Panc1 (cell line): ENCODE measurements at places on chromosomes 2 and 18.

GRCh38 chr18:74510770-74511095 lies 14.6 kb downstream of the CNDP2 start:
- no peak for DNase-seq

DNA sequence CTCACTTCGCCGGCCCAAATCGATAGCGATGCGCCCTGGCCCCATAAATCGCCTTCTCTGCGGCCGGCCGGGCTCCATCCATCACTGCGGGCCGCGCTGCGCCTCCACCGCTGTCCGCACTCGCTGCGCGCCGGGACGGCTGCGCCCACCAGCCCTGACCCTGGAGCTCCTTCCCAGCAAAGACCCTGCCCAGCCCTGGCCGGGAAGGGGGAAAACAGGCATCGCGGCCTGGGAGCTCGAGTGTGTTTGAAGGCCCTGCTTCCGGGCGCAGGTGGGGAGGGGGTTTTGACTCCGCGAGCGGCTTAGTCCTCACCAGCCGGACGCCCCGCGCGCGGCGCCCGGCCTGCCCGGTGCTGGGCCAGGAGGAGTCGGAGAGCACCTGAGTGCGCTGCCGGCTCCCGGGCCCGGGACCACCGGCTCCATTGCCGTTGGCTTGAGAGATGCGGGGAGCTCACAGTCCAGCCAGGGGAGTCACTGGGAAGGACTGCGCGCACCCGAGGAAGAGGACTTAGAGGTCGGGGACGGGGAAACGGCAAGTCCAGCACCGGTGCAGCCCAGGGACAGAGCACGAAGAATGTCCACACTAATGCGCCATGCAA lies 1.1 kb downstream of the PAX8 start:
- DNase-seq = no peak

DNA sequence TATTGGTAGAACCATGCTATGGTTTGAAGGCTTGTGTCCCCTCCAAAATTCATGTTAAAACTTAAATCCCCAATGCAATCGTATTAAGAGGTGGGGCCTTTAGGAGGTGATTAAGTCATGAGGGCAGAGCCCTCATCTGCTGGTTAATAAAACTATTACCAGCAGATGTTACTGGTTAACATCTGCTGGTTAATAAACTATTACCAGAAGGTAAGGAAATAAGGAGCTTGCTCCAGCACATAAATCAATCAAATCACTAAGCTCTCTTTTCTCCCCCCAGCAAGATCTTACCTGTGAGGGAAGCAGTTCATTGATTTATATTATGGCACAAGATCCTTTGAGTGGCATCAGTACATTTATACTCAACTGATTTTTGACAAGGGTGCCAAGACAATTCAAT lies 96.9 kb downstream of the AAK1 start:
- no peak for DNase-seq

DNA sequence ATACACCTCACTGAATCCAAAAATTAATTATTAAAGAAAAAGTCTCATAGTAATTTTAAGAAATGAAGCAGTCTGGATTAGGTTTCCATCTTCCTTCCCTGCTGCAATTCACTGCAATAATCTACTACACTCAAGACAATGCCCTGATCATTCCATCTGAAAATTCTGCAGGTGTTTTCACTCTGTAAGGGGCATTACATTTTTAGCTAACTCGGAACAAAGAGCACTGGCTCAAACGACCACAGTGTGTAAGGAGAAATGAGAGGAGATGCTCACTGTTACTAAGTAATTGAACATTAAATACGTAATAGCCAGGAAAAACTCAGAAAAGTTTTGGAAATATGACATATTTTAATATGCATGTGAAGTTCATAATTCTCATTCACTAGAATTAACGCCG lies 1.3 kb downstream of the B4GALT6 start:
- DNase-seq = no peak

DNA sequence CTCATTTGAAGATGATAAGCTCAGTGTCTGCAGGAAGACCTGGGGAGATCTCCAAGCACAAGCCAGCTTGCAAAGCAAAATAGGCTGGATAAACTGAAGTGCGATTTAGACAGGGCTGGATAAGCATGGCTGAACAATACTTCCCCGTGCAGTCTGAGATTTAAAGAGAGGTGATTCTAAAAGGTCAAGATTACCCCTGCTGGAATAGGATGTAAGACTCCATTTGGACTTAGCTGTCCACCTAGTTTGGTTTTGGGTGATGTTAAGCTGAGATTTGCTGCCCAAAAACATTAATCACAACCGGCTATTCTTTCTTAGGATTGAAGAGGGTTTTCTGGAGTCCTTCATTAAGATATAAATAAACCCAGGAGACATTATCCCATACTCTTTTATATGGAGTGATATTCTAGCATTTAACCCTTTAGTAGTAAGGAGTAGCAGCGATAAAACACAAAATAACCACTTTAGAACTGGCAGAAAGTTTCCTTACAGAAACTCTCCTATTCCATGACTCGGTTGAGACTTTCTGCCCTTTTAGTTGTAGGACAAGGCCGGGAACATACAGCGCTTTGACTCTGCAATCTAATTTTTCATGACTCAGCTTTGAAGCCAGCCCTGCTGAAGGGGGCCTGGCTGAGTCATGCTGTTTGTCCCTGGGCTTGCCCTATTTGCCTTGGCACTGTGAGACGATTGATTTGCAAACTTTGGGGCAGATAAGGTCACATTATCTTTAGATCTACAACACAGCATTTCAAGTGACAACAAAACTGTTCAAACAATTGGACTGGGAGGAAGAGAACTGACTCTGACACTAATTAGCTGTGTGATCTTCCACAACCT lies 238.2 kb downstream of the GCA start:
- DNase-seq = no peak
